ENCODE measurements at places on chromosomes 2 and 18. TPM values are rescaled to one million over a fixed set of nuclear protein-coding genes. Genes with fewer than 3 reads are reported as not detected.

The CNTNAP5 gene
- 19.3 TPM for polyA plus RNA-seq

The FOXD4L1 gene
- polyA plus RNA-seq: 0.82 TPM

The CGREF1 gene
- 24.5 TPM for polyA plus RNA-seq

The LHCGR gene
- polyA plus RNA-seq: not detected

The FAM124B gene
- polyA plus RNA-seq: not detected
